ENCODE measurements at places on chromosomes 1 and 21. TPM values are rescaled to one million over a fixed set of nuclear protein-coding genes. Genes with fewer than 3 reads are reported as not detected.

The OR2T33 gene
- total RNA-seq: not detected

- DNase-seq: no peak
Measured at GRCh38 chr1:101816262-101816661, 180.5 kb downstream of the OLFM3 start.

GRCh38 chr1:154159554-154159953 is 4.7 kb upstream of the NUP210L start:
- no peak for DNase-seq

GRCh38 chr1:223197923-223198627 is 55.0 kb upstream of the TLR5 start:
- no peak for DNase-seq

- DNase-seq: no peak
Measured at GRCh38 chr1:205491794-205492193, 12.7 kb upstream of the CDK18 start.

The RGS13 gene
- not detected for total RNA-seq

DNA sequence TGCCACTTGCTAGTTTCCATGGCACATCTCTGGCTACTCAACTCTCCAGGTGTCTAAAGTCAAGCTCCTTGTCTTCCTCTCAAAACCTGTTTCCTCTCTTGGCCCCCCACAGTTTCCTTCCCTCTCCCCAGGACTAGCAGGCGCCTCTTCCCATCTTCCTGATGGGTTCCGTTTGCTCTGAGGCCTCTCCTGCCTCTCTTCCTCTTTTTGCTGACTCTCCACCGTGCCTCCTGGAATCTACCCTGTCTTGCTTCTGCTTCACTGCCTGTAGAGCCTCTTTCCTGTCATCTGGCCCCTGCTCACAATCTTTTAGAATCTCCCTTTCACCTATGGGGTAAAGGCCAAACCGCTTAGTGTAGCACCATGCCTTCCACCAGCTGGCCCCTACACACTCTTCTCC is 21.8 kb upstream of the LHX4 start:
- DNase-seq: no peak

The SLC25A24 gene
- total RNA-seq: 49.9 TPM

The HCRTR1 gene
- total RNA-seq: 1.1 TPM

The FMN2 gene
- total RNA-seq: 61.1 TPM

- no peak for DNase-seq
Measured at GRCh38 chr1:56385314-56385713, 194.0 kb downstream of the PLPP3 start.

DNA sequence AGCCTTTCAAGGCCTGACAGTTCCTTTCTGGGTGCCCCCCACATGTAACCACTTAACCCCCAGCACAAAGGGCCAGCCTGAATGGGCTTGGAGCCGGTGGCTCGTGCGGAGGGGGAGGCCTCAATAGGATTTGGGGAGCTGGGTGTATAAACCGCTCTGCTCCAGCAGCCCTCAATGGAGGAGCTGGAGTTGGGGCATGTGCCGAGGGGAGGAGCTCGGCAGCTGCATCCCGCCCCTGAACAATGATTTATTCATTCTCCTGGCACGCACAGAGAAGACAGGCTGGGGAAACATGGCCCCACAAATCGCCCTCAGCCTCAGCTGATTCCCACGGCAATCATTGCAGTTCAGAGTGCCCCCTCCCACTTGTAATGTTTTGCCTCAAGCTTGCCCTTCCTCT is 6.9 kb upstream of the C1orf216 start:
- peak; percentile 42 for DNase-seq

DNA sequence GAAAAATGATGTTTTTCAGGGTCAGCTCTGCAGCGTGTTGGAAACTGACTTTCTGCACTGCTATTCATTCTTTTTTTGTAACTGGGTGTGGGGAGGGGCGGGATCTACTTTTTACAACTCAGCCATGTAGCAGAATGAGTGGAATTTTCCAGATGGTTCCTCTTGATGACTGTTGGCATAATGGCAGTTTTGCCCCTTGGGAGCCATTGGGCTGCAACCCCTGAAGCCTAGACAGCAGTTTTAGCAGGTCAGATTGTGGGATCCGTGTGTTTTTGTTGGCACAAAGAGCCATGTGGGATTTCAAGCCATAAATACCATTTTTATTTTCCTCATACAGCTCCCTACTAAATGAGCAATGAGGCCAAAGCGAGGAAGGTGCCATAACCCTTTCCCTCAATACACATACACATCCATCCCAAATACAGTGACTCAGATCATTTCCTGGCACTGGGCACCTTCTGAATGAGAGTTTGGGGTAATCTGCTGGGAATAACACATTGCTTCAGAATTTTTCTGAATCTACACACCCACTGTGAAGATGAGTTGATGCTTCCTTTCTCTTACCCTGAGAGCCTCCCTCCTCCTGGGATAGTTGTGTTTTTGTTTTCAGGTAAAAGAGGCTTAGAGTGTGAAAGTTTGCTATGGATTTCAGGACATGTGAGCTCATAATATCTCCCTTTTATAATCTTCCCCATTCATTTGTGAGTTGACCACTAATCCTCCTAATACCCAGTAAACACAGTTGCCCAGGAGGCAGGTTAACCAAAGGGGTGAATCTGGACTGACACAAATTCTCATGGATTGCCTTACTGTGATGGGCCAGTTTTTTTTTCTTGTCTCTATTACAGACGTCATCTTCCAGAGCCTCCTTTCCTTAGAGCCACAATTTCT is 13.1 kb downstream of the S100A10 start:
- DNase-seq: no peak

DNA sequence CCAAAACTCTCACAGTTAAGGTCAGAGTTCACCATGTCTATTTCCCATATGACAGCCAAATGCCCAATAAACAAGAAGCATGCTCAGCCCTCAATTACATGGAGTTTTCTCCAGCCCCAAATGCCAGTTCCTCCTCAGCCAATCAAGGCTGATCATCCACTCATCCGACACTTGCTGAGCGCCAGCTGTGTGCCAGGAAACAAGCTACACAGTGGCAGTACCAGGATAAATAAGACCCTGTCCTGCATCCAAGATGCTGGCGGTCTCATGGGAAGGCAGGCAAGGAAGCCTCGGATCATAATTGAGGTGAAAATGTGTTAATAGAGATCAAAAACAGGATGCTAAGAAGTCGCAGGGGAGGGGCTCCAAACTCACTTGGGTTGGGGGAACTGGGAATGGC is 7.7 kb downstream of the ZBTB17 start:
- no peak for DNase-seq

The TTC22 gene
- total RNA-seq: 0.16 TPM

The TBX15 gene
- total RNA-seq: 1.2 TPM

GRCh38 chr1:15753776-15754175 is 4.8 kb upstream of the FBLIM1 start:
- no peak for DNase-seq

DNA sequence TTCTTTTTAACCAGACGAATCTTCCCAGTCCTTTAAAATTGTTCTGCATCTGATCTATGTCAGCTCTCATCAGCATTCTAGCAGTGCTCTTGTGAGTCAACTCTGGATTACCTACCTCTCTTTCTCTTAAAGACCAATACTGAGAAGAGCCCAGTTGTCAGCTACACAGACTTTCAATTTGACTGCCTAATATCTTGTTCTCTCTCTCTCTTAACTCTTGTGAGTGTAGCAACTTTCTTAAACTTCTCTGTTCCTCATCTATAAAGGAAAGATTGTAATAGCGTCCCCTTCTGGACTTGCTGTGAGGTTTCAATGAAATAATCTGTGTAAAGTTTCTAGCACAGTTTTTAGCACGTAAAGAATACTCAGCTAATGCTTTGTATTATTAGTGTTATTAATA is 499.3 kb upstream of the ADAMTS5 start:
- no peak for DNase-seq

DNA sequence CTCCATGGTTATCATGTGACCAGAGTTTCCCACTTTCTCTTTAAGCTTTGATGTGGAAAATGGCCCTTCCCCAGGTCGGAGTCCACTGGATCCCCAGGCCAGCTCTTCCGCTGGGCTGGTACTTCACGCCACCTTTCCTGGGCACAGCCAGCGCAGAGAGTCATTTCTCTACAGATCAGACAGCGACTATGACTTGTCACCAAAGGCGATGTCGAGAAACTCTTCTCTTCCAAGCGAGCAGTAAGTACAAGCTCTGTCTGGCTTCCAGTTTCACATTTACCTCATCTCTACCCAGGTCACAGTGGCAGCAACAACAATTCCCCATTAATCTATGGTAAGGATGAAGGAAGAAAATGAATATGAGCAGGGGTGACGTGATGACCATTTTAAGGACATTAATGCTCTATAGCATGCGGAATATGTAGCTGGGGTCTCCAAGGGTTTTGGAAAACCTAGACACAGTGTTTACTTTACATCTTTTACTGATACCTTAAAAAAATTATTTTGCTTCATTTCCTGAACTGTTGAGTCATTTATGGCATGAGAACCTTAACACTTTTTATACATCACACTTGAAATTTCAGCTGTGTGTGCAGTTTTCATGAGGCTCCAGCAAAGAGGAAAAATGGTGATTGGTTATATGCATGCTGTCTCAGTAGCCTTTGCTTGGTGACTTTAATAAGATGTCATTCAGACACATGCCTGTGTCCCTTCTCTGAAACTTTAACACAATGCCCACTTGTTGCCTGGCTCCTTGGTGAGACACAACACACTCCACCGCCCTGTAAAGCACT is 286.3 kb upstream of the SGIP1 start:
- DNase-seq: no peak

DNA sequence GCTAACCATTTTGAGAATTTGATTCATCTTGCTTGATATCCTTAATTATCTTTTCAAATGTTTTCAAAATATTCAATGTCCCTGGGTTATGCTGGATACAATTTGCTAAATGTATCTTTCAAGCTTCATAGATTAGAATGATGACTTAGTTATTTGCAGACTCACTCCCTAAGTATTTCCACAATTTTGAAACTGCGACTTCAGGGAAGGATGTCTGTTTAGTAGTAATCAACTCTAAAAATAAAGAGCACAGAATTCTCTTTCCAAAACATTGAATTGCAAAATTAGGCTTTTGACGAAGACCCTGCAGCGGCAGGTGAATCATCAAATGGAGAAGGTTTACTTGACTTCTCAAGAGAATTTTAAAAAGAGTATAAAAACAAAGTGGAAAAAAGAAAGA is 14.2 kb downstream of the RGS1 start:
- DNase-seq: no peak

DNA sequence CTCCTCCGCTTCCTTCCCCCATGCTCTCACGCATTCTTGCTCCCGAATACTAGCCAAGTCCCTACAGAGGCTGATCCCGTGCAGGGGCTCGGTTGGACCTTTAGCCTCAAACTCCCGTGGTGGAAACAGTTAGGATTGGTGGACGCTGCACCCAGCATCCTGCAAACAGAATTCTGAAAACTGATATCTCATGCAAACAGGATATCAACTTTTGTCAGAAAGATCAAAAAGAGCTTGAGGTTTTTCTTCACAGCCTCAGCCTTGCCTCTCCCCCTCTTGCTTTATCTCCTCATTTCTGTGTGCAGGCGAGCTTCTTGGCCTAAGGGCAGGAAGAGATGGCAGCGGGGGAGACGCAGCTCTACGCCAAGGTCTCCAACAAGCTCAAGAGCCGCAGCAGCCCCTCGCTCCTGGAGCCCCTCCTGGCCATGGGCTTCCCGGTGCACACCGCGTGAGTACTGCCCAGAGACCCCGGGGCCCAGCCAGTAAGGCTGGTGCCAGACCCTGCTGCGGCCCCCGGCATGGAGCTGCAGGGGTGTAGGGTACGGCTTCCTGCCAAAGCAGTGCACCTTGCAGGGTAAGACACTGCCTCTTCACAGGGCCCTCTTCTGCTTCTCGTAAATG is at the start of gene UBASH3A:
Gene UBASH3A (plus strand): TSS at position 292 of the 621 bp plus-strand sequence. CDS start 44 bp downstream, at position 336.
- no peak for DNase-seq

- peak; percentile 86 for DNase-seq
Measured at GRCh38 chr1:77683160-77684148, 996 bp upstream of the ZZZ3 start.

GRCh38 chr1:233238884-233239431 is 56.6 kb downstream of the PCNX2 start:
- DNase-seq: no peak

DNA sequence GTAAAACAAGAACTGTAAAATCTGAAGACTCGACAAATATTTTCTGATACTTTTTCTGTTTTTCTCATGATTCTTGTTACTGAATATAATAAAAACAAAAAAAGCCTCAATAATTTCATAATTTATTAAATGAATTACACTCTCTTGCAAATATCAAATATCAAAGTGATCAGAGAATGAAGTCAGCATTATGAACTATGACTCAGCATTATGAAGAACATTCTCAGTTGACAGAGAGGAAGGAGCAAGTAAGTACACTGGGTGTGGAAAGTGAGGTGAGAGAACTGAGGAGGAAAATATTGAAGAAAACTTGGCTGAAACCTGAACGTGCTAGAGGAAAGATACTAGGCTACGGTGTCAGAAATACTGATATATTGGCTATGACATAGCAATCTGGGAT is 529.5 kb downstream of the KCNT2 start:
- DNase-seq: no peak

GRCh38 chr1:159040893-159041724 is 31.4 kb downstream of the IFI16 start:
- no peak for DNase-seq

The GJB5 gene
- not detected for total RNA-seq

- no peak for DNase-seq
Measured at GRCh38 chr1:221925947-221926346, 184.1 kb upstream of the DUSP10 start.

- DNase-seq: no peak
Measured at GRCh38 chr1:198693321-198693720, 54.5 kb downstream of the PTPRC start.

DNA sequence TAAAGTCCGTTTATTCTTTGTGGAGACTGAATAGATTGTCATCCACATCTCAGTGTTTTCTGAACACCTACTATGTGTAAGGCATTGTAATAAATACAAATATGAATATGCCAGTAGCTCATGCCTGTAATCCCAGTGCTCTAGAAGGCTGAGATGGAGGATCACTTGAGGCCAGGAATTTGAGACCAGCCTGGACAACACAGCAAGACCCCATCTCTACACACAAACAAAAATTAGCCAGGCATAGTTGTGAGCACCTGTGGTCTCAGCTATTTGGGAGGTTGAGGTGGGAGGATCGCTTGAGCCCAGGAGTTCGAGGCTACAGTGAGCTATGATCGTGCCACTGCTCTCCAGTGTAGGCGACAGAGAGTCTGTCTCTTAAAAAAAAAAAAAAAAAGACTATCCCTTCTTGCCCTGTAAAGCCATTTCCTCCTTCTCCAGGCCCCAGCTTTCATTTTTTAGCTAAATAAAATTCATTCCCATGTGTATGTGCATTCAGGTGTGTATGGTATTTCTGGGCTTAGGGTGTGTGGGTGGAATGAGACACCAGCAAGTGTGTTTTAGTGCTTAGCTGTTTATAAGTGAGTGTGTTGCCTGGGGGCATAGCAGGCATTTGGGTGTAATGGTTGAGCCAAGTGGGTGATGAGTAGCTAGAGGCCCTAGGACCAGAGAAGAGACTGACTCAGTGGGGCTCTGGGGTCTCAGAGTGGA is 7.8 kb downstream of the CELSR2 start:
- DNase-seq: no peak

GRCh38 chr1:245301921-245302320 is 147.1 kb downstream of the KIF26B start:
- DNase-seq: no peak

The VTCN1 gene
- 0.47 TPM for total RNA-seq

The RNF19B gene
- total RNA-seq: 37.9 TPM

GRCh38 chr1:34163792-34164731 is 968 bp downstream of the CSMD2 start:
- no peak for DNase-seq

All from occipital lobe (tissue), 3 donors.